Activated CD8-positive, alpha-beta T cell treated with anti-CD3 and anti-CD28 coated beads for 36 hours (primary cell): ENCODE measurements at places on chromosomes 5 and 9. TPM values are rescaled to one million over a fixed set of nuclear protein-coding genes. Genes with fewer than 3 reads are reported as not detected.

DNA sequence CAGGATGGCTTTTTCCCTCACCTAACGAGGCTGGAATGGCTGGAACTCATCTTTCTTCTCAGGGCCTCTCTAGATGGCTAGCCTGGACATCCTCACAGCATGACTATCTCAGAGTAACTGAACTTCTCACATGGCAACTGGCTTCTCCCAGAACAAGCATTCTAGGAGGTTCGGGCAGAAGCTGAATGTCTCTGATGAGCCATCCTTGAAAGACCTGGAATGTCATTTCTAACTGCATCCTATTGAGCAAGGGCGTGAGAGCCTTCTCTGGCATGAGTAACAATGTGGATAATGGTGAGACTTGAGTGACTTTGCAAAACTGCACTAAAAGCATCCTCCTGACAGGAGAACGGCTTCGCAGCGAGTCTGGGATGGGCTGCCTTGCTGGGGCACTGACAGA is 487.7 kb downstream of the MAT2B start:
- DNase-seq, result no peak
- H3K4me3 ChIP-seq, result no peak overlapping the region
- no peak overlapping the region for H3K27ac ChIP-seq

GRCh38 chr5:1709171-1709803 is 90.3 kb downstream of the MRPL36 start:
- peak overlapping the region; percentile 61 for H3K4me3 ChIP-seq
- H3K27me3 ChIP-seq, result peaks cover 19% of the 10 kb centered on the region
- no peak for DNase-seq
- H3K27ac ChIP-seq, result no peak overlapping the region
- H3K4me1 ChIP-seq, result peaks cover 10% of the 10 kb centered on the region

DNA sequence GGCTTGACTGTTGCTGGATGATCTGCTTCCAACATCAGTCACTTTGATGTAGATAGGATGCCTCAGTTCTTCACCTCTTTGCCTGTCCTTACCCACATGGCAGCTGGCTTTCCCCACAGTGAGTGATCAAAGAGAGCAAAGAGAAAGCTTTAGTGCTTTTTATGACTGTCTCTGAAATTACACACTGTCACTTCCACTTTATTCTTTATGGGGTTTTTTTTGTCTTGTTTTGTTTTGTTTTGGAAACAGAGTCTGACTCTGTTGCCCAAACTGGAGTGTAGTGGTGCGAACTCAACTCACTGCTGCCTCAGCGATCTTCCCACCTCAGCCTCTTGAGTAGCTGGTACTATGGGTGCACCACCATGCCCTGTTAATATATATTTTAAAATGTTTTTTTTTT is 32.4 kb upstream of the C5orf24 start:
- DNase-seq, result peak; percentile 34
- peaks cover 13% of the 10 kb centered on the region for H3K4me1 ChIP-seq
- H3K27ac ChIP-seq, result peak overlapping the region; percentile 49
- no peaks in the 10 kb centered on the region for H3K27me3 ChIP-seq
- peaks cover 33% of the 10 kb centered on the region for H3K36me3 ChIP-seq
- H3K4me3 ChIP-seq, result no peak overlapping the region

- DNase-seq, result no peak
- H3K27ac ChIP-seq, result no peak overlapping the region
- no peak overlapping the region for H3K4me3 ChIP-seq
- no peaks in the 10 kb centered on the region for H3K27me3 ChIP-seq
- H3K4me1 ChIP-seq, result peaks cover 8% of the 10 kb centered on the region
Measured at GRCh38 chr9:76677481-76678055, 86.7 kb upstream of the PCA3 start.

Gene PKD2L2
- total RNA-seq, result not detected
